AG20443 (cell line): ENCODE measurements at places on chromosomes 12 and 14.

DNA sequence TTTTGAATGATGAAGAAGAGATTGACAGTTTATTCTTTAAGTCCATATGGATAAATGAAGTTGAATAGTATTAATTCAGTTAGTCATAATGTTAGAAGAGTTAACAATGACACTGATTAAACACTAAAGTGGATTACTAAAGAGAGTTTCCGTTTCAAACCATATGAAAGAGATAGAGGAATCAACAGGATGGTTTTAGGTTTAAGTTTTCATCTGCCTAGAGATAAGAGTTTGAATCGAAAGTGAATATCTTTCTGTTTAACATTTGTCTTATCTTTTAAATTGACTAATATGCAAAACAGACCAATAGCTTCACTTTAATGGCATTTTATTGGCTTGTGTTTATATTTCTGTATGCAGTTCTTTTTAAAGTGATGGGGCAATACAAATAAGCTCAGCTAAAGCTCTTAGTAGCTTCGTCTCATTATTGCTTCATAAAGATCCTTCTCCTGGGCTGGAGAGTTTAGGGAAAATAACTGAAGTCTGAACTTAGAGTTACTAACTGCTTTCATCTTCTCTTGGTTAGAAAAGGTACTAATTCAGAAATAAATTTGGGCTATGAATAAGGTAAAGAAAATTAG lies 66.0 kb downstream of the MIPOL1 start:
- no peak for DNase-seq

DNA sequence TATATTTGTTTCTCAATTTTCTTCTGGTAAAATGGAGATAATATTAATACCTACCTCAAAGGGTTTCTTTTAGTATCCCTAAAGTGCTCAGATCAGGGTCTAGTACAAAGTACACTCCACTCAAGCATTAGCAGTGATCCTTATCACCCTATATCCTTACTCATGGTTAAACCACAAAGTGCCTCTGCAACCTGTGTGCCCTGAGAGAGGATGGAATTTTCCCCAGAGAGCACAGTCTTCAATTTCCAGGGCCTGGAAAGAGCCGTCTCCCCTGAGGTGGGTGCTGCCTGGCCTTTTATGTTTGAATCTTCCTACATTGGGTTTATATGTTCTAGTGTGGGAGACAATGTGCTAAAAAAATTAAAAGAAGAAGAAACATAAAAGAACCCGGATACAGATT lies 183.1 kb upstream of the FBXO33 start:
- no peak for DNase-seq

GRCh38 chr14:81091139-81091538 lies 129.6 kb downstream of the GTF2A1 start:
- DNase-seq, result no peak

DNA sequence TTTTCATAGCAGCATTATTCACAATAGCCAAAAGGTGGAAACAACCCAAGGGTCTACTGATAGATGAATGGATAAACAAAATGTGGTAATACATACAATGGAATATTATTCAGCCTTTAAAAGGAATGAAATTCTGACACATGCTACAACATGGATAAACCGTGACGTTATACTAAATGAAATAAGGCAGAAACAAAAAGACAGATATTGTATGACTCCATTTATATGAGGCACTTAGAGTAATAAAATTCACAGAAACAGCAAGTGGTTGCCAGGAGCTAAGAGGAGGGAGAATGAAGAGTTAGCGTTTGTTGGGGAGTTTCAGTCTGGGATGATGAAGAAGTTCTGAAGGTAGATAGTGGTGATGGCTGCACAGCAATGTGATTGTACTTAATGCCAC lies 76.6 kb downstream of the DCAF5 start:
- DNase-seq, result no peak

DNA sequence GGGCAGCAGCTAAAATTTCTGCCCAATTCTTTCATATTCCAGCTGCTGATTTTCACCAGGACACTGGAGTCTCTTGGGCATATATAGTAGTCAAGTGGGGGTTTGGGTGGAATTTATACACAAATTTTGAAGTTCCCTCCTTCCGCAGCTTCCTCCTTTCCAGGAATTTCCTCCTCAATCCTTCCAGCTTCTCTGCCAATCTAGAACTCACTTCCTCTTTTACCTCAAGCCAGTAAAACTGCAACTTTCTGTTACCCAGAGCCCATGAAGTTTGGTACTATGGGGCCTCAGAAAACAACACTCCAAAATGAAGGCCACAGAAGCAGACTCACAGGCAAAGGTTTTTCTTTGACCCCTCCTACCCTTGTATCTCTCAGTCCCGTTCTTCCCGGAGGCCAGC lies 51.7 kb upstream of the G2E3 start:
- DNase-seq, result no peak

DNA sequence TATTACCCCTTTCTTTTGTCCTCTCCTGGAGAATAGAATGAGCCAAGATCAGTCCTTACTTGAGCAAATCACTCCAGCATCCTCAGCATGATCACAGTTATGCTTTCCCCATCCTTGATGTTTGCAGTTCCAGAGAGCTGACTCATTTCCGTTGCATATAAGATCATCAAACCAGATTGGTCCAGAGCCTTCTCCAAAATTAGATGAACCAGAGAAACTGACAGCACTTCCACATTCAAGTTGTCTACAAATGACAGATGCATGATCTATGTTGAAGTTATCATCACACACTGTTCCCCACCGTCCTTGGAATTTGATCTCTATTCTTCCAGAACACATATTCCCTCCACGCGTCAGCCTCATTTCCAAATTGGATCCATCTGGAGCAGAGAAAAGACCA lies 4.8 kb downstream of the CD163 start:
- DNase-seq, result peak; percentile 76

- no peak for DNase-seq
Observed at GRCh38 chr12:55443776-55444175, at the start of gene OR6C2. Gene OR6C2 (plus strand): TSS chr12:55444076. CDS start chr12:55452214, 8,138 bp downstream.

DNA sequence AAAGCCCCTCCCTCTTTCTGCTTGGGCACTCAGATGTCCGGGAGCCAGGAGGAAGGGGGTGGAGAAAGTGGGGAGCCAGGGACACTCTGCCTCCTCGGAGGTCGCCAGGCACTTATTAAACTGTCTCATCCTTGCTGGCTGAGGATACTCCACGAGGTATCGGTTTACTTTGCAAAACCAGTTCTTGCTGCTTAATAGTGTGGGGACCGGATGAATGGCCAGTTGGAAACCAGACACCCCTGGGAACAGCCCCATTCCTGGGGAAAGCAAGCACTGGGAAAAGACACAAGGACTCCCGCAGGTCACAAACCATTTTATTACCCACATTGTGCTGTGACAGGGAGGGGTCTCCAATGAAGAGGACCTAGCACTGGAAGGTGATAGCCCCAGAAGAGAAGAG lies 34.2 kb downstream of the CCDC88C start:
- no peak for DNase-seq

GRCh38 chr12:102197789-102198188 lies at the start of gene PMCH:
Gene PMCH (minus strand): TSS chr12:102197833. CDS start chr12:102197770, 63 bp downstream.
- DNase-seq, result peak; percentile 8

DNA sequence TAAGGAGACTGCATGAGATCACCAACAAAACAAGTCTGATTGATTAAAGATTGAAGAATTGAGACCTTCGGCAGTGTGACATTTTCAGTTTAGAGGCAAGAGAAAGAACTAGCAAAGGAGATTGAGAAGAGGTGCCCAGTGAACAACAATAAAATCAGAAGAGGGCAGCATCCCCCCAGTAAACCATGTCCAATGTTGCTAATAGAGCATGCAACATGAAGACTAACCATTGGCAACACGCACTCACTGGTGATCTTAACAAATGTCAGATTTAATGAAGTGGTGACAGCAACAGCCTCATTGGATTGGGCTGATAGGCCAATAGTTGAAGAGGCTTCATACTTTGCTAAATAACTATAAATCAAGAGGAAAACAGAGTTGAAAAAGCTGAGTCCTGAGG lies 20.7 kb upstream of the TAS2R14 start:
- DNase-seq, result no peak

DNA sequence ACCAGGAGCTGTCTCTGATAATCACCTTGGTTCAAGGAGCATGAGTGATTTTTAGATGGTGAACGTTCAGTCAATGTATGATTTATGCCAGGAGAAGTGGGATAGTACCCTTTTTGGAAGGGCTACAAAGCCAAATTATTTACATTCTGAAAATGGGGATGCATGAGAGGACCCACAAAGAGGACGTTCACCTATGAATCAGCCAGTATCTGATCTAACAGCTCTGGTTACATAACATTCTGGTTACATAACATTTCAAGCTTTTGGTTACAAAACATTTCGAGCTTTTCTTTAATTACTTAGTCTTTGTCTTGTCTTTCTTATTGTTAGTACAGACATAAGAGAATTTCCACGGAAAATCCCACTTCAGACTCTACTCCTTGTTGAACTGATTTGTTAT lies 68.8 kb downstream of the SLCO1A2 start:
- DNase-seq, result no peak

- DNase-seq, result no peak
Observed at GRCh38 chr12:10102322-10102721, 3.5 kb upstream of the CLEC1A start.

GRCh38 chr12:65761301-65761700 lies 63.0 kb upstream of the HMGA2 start:
- no peak for DNase-seq

- DNase-seq, result no peak
Observed at GRCh38 chr12:132105467-132105866, 38.7 kb downstream of the DDX51 start.

- DNase-seq, result no peak
Observed at GRCh38 chr12:3175238-3175637, 98.1 kb downstream of the TSPAN9 start.

DNA sequence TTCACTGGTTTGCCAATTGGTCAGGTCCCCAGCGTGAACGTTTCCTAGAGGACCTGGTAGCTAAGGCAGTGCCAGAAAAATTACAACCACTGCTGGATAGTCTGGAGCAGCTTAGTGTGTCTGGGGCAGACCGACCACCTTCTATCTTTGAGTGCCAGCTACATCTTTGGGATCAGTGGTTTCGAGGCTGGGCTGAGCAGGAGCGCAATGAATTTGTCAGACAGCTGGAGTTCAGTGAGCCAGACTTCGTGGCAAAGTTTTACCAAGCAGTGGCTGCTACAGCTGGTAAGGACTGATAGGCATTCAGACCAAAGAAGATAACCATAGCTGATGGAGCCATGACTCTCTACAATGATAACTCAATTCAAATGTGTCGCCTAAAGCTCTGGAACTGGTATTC lies 2.5 kb downstream of the C14orf119 start:
- no peak for DNase-seq

DNA sequence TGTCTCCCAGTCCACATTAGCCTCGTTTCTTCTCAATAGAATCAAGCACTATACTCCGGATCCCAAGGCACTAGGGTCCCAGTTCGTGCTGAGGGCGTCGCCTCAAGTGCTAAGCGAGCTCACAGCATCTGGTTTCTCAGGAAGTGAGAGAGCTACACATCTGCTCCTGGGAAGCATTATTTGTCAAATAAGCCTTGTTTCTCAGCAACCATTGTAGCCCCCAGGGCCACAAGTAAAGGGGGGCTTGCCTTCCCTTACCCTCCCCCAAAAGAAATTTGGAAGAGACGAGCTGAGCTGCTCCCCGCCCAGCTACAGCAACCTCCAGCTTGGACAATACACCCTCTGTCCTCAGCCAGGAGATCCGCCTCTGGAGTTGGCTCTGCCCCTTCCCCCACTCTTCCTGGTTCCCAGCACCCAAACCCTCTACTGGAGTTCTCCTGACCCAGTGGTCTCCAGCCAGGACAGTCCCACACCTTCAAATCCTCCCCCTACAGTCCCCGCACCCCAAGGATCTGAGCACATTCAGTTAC lies 5.7 kb upstream of the TNS2 start:
- peak; percentile 25 for DNase-seq

GRCh38 chr12:89859508-89860220 lies 151.0 kb upstream of the ATP2B1 start:
- DNase-seq, result no peak

GRCh38 chr14:68182492-68182891 lies 362.9 kb downstream of the RAD51B start:
- no peak for DNase-seq

DNA sequence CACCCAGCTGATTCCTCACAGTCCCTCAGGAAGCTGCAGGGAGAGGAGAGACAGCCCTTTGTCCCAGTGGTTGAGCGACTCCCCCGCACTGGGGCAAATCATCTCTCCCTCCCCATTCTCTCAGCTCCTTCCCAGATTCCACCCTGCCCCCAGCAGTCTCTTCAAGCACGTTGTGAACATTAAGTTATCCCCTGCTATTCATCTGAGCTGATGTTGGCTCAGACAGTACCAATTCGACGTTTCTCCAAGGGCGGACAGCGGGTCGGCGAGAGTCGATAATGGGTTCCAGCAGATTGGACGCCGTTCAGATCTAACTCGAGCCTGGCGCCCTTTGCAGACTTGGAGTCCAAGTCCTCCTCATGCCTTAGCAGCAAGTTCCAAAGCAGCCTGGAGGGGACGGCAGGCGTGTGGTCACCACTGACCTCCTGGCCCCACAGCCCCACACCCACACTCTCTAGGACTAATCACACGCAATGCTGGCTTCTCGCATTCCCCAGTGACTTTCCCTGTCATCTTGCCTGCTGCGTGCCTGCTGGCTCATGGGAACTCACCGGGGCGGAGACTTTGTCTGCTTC lies 245.9 kb downstream of the CHST11 start:
- DNase-seq, result peak; percentile 89

DNA sequence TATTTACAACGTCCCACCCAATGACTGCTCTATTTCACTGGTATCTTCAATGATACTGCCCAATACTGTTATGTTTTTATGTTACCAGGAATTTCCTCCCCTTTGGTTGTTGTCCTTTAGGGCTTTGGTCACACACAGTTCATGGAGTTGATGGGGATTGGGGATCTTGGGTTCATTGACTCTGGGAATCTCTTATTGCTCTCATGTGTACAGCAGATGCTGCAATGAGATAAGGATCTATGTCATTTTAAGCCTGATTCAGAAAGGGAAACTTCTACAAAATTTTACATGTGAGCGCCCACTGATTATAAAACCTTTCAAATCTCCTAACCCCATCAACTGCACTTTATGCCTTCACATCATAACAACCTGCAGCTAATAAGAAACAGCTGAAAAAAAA lies 67.2 kb downstream of the FAR2 start:
- DNase-seq, result no peak

DNA sequence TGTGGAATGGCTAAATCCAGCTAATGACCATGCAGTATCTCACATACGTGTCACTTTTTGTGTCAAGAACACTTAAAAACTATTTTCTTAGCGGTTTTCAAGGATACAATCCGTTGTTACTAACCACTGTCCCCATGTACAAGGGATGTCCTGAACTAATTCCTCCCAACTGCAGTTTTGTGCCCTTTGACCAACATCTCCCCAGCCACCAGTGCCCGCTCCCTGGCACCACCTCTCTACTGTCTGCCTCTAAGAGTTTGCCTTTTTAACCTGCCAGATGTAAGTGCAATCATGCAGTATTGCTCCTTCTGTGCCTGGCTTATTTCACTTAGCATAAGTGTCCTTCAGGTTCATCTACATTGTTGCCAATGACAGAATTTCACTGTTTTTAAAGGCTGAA lies 315.7 kb downstream of the TMEM121 start:
- DNase-seq, result no peak
